ENCODE measurements at places on chromosomes 13 and 19.
A peak's percentile ranks its signal among the peaks of the same experiment; 100 is the strongest.

GRCh38 chr13:86946734-86947133, 724.4 kb upstream of the SLITRK5 start:
- no peak for DNase-seq

DNA sequence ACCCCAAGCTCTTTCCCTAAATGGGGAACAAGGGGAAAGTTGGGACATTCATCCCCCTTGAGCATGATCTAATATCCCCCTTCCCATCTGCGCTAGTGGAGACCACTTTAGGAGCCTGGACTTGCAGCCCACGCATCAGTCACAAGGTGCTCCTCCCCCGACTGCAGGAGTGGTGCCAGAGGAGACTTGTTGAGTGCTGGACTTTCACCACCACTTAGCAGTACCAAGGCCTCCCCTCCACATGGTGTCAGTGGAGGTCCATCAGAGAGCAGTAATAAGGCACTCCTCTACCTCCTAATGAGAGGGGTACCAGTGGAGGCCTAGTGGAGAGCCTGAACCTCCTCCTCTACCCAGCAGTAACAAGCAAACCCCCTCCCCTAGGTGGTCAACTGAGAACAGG, 22.5 kb downstream of the CAB39L start:
- DNase-seq, result no peak

GRCh38 chr19:31639306-31639705, 290.1 kb upstream of the TSHZ3 start:
- no peak for DNase-seq

DNA sequence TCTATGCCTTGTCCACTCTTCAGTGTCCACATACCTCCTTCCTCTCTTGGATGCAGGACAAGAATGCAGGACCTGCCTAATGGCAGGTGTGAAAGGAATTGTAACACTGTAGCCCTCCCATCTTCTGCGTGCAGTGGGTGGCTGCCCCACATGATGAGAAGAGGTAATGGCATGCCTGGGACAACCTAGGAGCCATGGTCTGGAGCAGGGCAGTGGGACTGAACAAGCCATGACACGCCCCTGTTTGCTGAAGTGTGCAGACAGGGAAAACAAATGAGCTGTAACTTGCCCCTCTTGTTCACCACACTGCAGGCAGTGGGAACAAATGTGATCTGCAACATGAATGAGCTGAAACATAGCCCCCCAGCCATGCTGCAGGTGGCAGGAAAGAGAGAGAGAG, 192.2 kb downstream of the PCDH17 start:
- no peak for DNase-seq

DNA sequence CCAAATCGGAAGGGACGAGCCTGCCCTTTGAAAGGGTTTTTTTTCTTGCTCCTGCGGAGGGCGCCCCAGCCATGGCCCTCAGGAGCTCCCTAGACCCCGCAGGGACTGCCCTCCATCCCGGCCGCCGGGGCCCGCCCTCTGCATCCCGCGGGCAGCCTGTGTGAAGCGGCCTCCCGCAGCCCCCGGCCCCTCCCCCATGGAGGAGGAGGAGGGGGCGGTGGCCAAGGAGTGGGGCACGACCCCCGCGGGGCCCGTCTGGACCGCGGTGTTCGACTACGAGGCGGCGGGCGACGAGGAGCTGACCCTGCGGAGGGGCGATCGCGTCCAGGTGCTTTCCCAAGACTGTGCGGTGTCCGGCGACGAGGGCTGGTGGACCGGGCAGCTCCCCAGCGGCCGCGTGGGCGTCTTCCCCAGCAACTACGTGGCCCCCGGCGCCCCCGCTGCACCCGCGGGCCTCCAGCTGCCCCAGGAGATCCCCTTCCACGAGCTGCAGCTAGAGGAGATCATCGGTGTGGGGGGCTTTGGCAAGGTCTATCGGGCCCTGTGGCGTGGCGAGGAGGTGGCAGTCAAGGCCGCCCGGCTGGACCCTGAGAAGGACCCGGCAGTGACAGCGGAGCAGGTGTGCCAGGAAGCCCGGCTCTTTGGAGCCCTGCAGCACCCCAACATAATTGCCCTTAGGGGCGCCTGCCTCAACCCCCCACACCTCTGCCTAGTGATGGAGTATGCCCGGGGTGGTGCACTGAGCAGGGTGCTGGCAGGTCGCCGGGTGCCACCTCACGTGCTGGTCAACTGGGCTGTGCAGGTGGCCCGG, 815 bp downstream of the MAP3K10 start:
- DNase-seq, result peak; percentile 54

- peak; percentile 54 for DNase-seq
These were observed at the start of gene PPFIA3 for GRCh38 chr19:49119411-49120324. Gene PPFIA3 (plus strand): TSS chr19:49119544. CDS start chr19:49127874, 8,330 bp downstream.

DNA sequence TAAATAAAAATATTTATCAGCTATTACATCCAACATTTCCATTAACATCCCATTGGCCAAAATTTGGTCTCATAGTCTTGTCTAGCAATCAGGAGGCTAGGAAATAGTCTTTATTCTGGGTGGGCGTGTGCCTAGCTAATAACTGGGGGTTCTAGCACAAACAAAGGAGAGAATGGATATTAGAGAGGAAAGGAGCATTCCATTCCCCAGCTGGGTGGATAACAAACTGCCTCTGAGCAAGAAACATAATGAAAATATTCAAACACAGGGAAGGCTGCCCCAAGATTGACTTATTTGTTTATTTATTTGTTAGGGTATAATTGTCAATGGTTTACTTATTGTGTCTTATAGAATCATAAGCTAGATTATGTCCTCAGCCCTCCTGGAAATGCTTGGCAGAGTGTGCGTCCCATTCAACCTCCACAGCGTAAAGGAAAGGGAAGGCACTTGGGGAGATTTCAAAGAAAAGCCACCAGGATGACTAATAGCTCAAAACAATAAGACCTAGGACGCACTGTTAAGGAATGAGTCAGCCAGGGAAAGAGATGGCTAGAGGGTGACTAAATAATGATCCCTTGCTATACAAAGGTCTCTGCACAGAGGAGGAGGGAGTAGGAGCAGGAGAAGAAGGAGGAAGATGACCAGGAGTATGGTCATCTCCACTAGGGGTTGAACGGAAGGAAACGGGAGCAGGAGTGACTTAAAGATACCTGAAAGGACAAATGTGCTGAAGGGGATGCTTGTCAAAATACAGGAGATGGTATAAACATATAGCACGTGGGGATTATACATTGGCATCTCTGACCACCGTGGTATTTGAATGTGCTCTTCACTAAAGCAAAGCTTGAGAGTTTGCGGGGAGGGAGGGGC, 23.5 kb upstream of the USP12 start:
- peak; percentile 97 for DNase-seq

DNA sequence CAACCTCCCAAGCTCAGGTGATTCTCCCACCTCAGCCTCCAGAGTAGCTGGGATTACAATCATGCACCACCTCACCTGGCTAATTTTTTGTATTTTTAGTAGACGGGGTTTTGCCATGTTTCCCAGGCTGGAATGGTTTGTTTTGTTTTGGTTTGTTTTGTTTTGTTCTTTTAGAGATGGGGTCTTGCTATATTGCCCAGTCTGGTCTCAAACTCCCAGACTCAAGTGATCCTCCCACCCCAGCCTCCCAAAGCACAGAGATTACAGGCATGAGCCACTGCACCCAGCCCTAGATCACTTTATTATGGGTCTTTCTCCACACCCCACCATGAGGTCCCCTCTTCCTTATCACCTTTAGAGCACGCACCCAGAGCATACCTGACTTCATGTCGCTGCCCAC, 8.0 kb upstream of the KRTDAP start:
- no peak for DNase-seq

DNA sequence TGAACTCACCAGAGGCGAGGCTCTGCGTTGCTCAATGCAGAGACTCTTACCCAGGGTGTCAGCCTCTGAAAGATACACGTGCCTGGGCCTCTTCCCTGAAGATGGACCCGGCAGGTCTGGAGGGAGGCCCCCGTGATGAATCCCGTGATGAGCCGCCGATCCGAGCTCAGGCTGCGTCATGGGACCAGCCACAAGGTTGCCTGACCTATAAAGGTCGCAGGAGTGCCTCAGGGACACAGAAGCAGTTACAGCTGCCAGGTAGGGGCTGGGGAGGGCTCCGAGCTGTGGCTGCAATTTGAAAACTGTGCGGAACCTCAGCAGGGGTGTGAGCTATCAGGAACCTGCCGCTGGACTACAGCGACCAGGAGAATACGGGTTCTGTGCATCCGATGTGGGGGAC, 10.5 kb upstream of the ATP11A start:
- no peak for DNase-seq

DNA sequence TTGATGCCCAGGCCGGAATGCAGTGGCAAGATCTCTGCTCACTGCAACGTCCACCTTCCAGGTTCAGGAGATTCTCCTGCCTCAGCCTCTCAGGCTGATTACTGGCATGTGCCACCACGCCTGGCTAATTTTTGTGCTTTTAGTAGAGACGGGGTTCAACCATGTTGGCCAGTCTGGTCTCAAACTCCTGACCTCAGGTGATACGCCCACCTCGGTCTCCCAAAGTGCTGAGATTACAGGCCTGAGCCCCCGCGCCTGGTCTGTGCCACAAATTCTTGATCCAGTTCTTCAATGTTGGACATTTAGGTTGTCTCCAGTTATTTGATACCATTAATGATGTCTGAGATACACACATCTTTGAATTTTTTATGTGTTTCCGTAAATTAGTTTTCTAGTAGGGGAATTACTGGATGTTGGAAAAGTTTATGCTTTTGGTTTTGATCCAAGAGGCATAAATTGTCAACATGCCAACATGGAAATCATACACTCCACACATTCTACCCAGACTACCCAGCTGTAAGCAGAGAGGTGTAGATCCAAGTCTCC, 525 bp upstream of the COG3 start:
- no peak for DNase-seq

DNA sequence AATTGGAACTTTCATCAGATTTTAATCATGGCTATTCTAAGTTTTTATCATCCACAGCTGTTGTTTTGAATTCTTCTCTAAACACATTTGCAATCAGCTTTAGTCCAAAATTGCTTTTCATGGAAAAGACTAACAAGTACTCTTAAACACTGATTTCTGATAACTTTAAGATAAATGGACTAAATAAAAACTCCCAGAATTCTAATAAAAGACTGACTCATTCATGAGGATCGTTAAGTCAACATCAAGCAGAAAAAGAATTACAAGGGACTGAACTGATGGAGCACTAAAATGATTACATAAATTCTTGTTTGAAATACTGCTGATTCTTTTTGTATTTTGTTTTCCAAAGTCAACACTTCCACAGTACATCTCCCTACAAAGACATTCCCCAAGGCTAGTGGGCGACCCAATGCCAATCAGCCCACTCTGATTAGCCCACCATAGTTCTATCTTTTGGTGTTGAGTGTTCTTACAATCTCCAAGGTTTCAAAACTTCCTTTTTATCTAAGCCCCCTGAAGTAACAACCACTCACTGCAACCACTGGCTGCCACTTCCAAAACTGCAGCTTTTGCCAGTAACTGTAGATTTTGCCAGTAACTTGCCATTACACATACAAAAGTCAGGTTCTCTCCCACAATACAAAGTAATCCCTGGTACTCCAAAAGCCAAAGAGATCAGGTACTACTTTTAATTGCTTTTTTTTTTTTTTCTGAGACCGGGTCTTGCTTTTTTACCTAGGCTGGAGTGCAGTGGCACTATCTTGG, 14.0 kb upstream of the NAA16 start:
- no peak for DNase-seq

DNA sequence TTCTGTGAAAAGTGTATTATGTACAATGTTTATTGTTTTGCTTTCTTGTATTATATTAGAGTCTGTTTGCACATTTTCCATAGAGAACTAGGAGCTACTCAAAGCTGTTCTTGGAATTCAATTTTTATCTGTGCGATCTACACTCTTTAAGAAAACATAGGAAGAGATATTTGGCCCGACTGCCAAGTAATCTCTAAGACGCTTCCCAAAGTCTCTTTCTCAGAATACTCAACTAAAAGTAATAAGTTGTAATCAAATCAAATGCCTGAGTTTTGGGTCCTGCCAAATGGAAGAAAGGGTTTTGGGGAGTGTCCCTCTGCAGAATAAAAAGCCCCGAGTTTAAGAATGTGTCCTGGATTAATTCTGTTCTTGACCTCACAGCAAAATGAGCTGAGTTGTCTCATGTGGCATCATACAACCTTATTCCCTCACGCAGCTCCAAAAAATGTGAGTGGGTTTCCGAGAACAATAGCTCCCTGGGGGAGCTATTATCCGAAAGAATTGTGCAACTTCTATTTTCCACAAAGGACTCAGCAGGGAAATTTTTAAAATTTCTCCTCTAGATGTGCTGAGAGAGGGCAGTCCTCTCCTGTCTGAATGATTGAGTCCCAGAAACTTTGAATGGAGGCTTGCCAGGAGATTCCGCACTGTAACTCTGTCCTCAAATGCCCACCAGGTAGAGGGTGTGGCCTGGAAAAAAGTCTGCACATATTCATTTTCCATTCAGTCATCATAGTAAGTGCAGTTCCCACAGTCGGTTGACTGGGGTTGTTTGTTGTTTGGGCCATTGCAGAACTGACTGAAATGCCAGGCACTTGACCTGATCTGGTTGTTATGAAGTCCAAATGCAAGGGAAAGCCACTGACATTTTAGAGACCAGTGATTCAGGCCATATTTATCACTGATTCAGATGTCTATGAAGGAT, 280.0 kb upstream of the SOX21 start:
- no peak for DNase-seq

DNA sequence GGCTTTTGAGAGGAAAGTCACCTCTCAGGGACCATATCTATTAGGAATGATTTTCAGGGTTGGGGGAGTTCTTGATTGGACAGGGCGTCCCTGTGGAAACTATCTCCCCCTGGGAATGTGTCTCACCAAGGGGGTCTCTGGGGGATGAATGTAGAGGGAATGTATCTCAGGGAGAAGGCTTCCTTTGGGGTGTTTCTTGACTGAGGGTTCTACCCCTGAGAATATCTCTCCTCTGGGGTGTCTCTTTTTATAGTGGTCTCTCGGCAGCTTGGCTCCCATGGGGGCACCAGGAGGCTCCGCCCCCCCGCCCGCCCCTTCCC, 1.0 kb downstream of the RTBDN start:
- DNase-seq, result no peak

DNA sequence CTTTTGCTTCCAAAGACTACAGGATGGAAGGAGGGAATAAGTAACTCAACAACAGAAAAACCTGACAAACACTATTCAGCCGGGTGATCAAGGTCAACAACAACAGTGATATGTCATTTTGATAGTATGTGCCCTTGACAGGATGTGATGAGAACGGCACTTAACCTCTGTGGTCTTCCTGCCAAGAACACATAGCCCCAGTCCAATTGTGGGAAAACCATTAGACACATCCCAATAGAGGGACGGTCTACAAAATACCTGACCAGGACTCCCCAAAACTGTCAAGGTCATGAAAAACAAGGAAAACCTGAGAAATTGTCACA, 43.1 kb upstream of the AMER2 start:
- DNase-seq, result peak; percentile 71

DNA sequence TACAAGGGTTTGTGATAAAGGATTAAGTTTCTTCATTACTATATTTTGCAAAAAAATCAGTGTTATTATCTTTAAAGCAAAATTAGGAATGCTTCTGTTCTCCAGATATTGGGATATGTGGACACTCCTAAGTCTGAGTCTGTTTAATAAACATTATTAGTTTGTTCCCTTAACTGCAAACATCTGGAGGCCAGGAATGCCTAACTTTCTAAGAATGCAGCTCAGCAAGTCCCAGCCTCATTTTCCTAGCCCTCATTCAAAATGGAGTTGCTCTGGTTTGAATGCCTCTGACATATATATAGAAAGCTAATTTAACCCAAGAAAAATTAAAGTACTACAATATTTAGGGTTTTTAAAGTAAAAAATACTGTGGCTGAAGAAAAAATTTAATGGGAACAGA, 33.6 kb upstream of the EDNRB start:
- no peak for DNase-seq
